ENCODE measurements at places on chromosomes 16 and 17. TPM values are rescaled to one million over a fixed set of nuclear protein-coding genes. Genes with fewer than 3 reads are reported as not detected.

DNA sequence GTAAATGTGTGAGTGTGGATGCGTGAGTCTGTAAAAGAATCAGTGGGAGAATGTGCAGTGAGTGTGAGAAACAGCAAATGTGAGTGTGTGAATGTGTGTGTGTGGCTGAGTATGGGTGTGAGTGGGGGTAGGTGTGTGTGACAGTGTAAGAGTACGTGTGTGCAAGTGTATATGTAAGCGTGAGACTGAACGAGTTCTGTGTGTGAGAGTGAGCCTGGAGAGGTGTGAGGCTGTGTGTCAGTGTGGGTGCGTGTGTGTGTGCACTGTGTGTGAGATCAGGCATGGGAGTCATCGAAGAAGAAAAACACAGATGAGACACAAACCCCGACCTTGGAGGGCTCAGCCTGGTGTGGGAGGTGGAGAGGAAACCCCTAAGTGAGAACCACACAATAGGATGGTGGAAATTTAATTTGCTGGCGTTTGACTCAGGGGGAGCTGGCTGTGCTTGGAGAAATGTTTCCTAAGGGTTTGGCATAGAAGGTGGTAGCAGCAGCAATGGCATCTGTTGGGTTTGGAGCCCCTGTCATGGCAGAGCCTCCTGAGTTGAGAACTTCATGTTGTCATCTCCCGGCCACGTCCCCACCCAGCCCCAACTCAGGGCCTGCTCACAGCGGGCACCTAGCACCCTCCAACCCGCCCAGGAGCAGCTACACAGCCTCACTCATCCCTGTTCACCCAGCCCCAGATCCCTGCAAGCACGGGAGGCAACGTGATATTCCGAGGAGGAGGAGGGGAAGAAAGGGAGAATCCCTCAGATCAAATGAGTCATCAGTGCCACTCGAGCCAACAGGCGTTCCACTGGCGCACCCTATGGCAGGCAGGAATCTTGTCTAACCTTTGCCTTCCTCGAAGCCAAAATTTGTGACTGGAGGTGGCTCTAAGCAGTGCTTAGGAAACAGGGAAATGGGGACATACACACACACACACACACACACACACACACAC, 14.3 kb upstream of the NUBP1 start:
- DNase-seq = peak; percentile 58

DNA sequence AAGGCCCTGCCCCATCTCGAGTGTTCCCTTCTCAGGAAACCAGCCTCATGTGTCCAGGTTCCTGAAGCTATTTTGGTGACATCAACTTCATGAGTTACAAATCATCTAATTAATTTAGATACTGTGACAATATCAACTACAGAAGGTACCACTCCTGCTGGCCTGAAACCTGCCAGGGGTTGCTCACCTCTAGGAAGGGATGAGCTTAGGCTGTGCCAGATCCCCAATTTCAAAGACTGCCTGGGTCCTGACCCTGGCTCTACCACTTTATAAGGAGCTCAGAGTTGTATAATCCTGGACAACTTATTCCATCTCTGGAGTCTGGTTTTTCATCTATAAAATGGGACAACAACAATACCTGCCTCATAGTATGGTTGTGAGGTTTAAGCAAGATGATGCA, 5.2 kb downstream of the C16orf78 start:
- DNase-seq = no peak

DNA sequence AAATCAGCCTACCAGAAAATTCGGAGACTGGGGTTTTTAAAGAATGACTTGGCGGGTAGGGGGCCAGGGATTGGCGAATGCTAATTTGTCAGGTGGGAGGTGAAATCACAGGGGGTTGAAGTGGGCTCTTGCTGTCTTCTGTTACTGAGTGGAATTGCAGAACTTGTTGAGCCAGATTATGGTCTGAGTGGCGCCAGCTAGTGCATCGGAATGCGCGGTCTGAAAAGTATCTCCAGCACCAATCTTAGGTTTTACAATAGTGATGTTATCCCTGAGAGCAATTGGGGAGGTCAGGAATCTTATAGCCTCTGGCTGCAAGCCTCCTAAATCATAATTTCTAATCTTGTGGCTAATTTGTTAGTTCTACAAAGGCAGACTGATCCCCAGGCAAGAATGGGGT, 762 bp upstream of the RBL2 start:
- DNase-seq = peak; percentile 48

Gene NACA2
- total RNA-seq = not detected

Gene RPGRIP1L
- 8.3 TPM for total RNA-seq

Gene SMPD3
- 1.8 TPM for total RNA-seq

Gene NPIPA5
- 2.3 TPM for total RNA-seq

All from H7 (cell line).